ENCODE measurements at places on chromosomes 7 and 10.

GRCh38 chr10:98224509-98224908 lies 43.5 kb downstream of the LOXL4 start:
- no peak for DNase-seq

GRCh38 chr7:111657018-111657417 lies 94.7 kb upstream of the IMMP2L start:
- no peak for DNase-seq

DNA sequence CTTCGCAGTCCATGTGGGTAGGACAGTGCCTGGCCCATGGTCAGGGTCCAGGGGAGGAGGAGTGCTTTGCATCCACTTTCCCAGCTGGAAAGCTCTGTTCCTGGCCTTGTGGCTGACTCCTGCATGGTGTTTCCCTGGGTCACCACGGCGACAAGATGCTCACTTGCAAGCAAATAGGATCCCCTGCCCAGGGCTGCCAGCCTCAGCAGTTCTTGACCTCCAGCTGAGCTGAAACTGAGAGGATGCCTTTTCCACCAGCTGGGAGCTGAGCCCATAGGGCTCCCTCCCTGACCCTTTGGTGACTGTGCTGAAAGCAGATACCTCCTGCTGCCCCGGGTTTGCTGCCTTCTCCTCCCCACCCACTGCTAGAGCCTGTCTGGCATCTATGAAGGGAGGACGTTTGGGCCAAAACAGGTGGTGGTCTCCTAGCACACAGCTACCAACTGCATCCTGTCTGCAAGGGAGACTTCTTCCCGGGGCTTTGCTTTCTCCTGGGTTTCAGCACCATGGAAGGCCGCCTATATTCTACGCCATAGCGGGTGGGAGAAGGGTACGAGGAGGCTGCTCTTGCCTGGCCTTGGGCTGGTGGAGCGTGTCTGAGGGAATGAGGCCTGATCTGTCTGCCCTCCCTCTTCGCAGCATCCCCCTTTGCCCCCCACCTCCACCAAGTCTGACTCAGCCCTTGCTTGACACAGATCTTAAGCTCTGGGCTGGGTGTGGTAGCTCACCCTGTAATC lies 34.4 kb downstream of the UBTD1 start:
- no peak for DNase-seq

- peak; percentile 23 for DNase-seq
Measured at GRCh38 chr10:31930023-31930751, 1.6 kb upstream of the ARHGAP12 start.

GRCh38 chr7:74083117-74083876 lies at the start of gene LIMK1:
Gene LIMK1 (plus strand): TSS chr7:74083804. CDS start chr7:74083991, 187 bp downstream.
- peak; percentile 91 for DNase-seq

DNA sequence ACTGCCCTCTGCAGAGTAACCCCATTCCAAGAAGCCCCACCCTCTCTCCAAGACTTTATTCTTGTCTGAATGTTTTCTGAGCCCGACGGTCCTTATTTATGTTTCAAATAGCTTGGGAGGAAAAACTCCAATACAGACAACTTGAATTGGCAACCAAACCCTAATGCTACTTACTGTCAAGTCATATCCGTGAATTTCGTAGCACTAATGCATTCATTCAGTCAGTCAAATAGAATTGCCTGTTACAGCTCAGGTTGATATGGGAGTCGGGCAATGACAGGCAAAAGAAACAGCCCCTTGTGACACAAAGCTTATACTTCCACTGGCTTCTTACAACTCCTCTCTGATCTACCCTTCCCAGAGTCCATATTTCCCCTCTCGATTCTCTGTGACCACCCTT lies 58.5 kb upstream of the LRGUK start:
- no peak for DNase-seq

- no peak for DNase-seq
Measured at GRCh38 chr10:29895456-29895855, 163.9 kb downstream of the JCAD start.

DNA sequence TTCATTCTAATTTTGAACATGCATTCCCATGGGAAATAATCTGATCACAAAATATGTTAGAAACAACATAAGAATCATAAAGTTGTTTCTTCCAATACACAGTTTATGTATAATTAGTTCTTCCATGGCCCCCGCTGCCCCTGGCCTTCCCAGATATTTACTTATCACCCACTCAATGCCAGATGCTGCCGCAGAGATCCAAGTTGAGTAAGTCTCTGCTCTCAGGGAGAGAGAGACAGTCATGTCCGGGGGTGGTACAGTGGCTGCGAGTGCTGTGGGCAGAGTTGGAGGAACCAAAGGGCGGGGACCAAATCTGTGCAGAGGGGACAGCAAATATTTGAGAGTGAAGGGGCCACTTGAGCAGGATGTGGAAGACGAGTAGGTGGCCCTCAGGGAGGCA lies 37.1 kb downstream of the COL26A1 start:
- DNase-seq, result no peak

GRCh38 chr7:148148456-148148855 lies 442.1 kb upstream of the C7orf33 start:
- DNase-seq, result no peak

DNA sequence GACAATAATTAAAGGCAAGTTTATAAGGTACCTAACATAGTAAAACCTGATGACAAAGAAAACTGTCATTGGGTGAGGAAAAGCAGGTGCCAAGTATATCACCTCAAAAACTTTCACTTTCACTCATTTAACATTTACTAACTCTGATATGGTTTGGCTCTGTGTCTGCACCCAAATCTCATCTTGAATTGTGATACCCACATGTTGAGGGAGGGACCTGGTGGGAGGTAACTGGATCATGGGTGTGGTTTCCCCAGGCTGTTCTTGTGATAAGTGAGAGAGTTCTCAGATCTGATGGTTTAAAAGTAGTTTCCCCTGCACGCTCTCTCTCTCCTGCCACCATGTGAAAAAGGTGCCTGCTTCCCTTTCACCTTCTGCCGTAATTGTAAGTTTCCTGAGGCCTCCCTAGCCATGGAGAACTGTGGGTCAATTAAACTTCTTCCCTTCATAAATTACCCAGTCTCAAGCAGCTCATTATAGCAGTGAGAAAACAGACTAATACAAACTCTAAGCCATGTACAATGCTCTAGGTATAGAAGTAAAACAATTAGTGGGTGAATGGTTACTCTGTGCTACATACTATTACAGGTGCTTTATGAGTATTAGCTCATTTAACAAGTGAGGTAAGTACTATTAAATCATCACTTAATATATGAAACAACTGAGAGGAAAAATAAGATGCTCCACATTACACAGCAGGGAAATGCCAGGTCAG lies 199.0 kb downstream of the CHCHD3 start:
- DNase-seq, result no peak

DNA sequence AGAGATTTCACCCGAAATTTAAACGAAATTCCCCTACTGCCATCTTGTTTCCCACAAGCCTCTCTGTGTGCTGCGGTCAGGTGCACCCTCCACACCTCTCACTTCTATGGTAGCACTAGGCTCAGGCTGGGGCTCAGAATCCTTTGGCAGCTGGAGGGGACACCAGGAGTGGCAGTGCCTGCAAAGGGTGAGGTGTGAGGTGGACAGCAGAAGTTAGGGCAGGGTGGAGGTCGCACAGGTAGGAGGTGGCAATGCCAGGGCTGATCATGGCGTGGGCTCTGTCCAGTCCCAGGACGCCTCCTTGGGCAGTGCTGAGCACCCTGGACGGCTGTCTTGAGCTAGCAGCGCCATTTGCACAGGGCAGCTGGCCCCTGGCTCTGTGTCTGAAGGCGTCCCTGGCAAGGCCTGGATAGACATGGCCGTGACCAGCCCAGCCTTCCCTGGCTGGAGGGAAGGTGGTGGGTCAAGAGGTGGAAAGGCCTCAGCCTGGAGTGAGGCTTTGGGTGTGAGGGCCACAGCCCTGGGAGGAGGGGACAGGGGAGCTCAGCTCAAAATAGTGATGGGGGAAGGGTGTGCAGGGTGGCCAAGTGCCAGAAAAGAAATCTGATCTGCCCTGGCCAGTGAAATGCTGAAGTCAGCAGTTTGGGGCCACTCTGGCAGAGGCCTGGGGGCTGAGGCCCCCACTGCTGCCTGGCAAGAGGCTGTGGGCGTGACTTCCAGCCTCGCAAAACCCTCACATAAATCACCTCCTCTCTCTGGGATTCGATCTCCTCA lies 40.0 kb downstream of the ZCCHC24 start:
- DNase-seq, result no peak

- DNase-seq, result no peak
Measured at GRCh38 chr7:53110425-53110824, 75.0 kb downstream of the POM121L12 start.

DNA sequence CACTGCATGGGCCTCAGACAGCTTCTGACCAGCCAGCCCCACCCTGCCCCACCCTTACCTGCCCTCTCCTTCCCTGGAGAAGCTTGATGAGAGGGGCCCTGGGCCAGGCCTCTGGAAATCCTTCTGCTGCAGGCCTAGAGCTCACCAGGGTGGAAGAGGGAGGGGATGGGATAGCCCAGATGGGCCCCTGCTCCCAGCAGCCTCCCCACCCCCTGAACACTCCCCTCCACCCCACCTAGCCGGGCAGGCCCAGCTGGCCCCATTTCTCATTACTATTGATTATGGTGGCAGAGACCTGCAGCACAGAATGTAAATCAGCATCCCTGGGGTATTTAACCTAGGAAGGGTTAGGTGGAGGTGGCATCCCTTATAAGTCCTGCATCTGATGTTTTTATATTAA lies 11.6 kb upstream of the RET start:
- DNase-seq, result no peak

GRCh38 chr7:2425749-2426148 lies 22.3 kb downstream of the CHST12 start:
- DNase-seq, result no peak

DNA sequence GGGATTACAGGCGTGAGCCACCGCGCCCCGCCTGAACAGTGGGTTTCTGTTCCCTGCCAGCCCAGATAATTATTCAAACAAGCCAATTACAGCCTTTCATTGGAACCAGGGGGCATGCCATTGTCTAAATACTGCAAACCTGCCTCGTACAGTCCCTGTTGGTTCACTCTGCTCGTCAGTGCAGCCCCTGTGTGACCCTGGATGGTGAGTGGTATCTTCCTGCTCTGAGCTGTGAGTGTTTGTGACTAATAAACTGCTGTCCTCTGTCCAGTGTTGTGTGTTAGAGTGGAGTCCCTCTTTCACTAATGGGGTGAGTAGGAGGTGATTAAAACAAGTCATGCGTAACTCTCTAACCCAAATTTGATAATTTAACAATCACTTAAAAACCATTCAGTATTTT lies 176.5 kb upstream of the FAM3C start:
- no peak for DNase-seq

DNA sequence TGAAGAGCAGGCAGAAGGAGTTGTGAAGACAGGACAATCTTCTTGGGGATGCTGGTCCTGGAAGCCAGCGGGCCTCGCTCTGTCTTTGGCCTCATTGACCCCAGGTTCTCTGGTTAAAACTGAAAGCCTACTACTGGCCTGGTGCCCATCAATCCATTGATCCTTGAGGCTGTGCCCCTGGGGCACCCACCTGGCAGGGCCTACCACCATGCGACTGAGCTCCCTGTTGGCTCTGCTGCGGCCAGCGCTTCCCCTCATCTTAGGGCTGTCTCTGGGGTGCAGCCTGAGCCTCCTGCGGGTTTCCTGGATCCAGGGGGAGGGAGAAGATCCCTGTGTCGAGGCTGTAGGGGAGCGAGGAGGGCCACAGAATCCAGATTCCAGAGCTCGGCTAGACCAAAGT lies 1.5 kb downstream of the CHPF2 start:
- DNase-seq, result no peak

GRCh38 chr7:30116771-30117170 lies 18.0 kb upstream of the MTURN start:
- no peak for DNase-seq

GRCh38 chr7:24059775-24060174 lies 224.2 kb upstream of the NPY start:
- no peak for DNase-seq

GRCh38 chr7:108012499-108013430 lies 9.8 kb upstream of the LAMB1 start:
- no peak for DNase-seq

Data from GM19239 (cell line).